Stimulated activated CD8-positive, alpha-beta memory T cell treated with anti-CD3 and anti-CD28 coated beads, Interleukin-15, amount 100 ng/mL, for 1 hour (primary cell): ENCODE measurements at places on chromosomes 5 and 9.

DNA sequence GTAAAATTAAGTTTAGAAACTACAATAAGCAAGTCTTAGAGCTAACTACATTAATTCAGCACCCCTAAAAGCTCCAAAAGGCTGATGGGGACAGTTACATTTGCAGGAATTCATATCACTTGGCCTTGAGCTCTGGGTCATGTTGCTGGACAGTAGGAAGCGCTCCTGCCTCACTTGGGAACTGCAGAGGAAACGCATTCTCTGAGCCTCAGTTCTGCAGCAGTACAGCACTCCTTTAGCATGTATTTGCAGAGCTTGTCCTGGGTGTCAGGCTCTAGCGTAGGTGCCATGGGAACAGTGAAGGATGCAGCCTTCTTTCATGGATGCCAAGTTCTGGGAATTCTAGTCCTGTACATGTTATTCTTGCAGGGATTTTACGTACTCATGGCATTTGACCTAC lies 710.4 kb downstream of the IRX1 start:
- no peak for DNase-seq

DNA sequence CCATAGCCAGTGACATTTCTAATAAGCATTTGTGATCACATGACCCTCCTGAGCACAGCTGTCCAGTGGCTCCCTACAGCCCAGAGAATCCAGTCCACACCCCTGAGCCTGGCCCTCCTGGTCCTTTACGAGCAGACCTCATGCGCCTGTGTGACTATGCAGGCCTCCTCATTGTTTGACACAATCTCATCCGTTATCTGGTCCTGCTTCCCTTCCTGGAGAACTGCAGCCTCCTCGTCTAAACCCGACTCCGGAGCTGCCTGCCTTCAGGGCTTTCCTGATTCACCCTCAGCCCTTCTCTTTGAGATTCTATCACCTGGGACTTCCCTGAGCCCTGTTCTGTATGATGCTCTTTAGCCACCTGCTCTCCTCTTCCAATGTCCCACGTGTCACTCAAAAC lies 79.7 kb downstream of the GPR21 start:
- DNase-seq: no peak

- no peak for DNase-seq
Measured at GRCh38 chr9:12774861-12775678, at the start of gene LURAP1L. Gene LURAP1L, plus strand, starts transcription at chr9:12775020. Its CDS starts 696 bp downstream, at chr9:12775716.

DNA sequence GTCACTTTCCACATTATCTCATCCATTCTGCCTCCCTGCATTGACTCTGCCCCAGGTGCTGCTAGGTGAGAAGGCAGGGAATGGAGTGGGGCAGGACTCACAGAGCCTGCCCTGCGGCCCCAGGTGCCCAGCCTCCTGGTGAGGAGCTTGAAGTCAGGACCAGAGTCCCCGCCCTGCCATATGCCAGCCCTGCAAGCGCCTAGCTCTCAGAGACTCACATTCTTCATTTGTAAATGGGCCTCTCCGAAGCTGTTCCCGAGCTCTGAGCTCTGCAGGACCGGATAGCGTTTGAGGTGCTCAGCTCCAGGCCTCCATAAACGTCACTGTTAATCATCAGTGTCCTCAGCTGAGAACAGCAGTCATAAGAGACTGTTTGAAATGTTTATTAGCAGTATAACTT lies 75.1 kb upstream of the STXBP1 start:
- DNase-seq: no peak

GRCh38 chr5:36944607-36945225 lies 68.1 kb downstream of the NIPBL start:
- DNase-seq: no peak

- DNase-seq: no peak
Measured at GRCh38 chr5:109448838-109449237, 39.1 kb upstream of the PJA2 start.
